Activated CD4-positive, alpha-beta memory T cell treated with anti-CD3 and anti-CD28 coated beads, Interleukin-2, amount 10 ng/mL, durations not matched to agents 7 days and 5 days (primary cell): ENCODE measurements at places on chromosomes 6 and 20.

- no peak for DNase-seq
Measured at GRCh38 chr6:1415416-1416063, 26.2 kb downstream of the FOXF2 start.

DNA sequence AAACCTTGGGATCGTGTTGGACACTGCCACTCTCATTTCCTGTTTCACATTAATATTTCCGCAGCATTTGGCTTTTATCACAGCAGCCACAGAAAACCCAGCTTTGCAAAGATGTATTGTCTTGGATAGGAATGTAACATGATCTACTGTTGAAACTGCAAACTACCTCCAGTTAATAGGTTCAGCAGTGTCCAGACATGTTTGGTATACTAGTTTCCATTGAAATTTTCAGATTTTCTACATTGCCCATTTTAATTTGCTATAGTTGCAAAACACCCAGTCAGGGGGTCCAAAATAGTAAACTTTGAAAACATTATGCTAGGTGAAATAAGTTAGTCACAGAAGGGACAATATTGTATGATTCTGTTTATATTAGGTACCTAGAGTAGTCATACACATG, 3.3 kb downstream of the ANKRD6 start:
- no peak for DNase-seq

DNA sequence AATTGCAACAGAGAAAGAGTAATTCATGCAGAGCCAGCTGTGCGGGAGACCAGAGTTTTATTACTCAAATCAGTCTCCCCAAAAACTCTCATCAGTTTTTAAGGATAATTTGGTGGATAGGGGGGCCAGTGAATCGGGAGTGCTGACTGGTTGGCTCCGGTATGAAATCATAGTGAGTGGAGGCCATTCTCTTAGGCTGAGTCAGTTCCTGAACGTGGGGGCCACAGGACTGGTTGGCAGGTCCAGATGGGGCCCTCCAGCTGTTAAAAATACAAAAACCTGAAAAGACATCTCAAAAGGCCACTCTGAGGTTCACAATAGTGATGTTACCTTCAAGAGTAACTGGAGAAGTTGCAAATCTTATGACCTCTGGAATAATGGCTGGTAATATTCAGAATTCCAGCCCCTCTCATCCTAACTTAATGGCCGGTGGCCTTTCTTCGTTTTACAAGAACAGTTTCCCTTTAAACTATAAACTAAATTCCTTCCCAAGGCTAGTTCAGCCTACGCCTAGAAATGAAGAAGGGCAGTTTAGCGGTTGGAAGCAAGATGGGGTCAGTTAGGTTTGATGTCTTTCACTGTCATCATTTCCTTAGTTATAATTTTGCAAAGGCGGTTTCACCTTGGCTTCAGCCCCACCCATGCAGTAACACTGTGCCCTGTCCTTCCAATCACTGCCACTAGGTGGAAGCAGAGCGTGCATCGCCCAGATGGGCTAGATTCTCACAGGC, 6.8 kb upstream of the MICA start:
- DNase-seq: peak; percentile 89

DNA sequence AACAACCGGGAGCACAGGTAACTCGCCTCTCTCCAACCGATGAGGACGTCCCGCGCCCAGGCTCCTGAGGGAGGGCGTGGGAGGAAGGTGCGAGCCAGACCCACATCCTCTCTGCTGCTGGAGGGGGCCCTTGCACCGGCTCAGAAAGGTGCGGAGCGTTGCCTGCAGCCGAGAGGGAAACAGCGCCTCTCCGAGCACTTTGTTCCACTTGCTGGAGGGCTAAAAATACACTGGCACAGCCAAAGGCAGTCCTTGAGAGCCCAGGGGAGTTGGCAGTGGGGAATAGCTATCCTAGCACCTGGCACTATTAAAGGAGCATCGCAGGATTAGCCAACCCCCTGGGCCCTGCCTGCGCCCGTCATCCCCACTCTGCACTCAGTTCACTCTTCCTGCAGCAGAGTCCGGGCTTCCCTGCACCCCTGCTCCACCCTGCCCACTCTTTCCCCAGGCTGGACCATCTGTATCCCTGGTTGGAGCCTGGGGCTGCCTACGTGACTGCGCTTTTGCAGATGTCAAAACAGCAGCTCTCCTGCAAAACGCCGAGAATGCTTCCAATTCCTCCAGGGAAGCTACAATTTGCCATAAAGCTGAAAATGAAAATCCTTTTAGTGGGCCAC, 108.9 kb downstream of the SNX5 start:
- DNase-seq: peak; percentile 62

DNA sequence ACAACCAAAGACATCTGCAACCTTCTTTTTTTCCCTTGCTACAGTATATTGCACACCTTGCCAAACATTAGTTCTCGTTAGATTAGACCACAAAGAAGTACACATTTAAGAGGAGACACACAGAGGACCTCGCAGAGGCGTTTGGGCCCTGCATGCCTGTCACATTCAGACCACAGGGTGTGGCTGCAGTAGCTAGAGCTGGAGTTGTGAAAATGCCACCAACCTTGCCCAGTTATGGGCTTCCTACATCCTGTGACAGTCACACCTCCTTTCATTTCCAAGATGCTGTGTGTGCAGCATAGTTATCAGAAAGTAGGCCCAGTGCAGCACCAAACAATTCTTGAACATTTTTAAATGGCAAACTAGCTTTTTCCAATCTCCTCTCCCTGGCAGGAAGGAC, 2.4 kb downstream of the SYNE1 start:
- peak; percentile 54 for DNase-seq

- no peak for DNase-seq
Measured at GRCh38 chr20:61394088-61394799, 142.2 kb downstream of the CDH4 start.

GRCh38 chr6:37251211-37251780, 6.3 kb upstream of the TBC1D22B start:
- no peak for DNase-seq

DNA sequence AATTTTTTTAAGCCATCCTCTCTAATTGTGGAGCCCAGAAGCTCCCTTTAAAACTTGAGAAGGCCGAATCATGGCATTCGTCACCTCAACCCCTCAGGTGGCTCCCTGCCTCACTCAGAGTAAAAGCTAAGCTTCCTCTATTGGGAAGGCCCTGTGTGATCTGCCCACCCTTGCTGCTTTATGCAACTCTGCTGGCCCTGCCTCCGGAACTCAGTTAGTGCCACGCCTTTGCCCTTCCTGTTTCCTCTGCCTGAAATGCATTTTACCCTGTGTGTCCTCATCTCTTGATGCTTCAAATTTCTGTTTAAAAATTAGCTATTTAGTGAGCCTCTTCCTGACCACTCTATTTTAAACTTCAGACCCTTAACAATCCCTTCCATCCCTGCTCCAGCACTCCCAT, 5.7 kb downstream of the PACRG start:
- DNase-seq: no peak

DNA sequence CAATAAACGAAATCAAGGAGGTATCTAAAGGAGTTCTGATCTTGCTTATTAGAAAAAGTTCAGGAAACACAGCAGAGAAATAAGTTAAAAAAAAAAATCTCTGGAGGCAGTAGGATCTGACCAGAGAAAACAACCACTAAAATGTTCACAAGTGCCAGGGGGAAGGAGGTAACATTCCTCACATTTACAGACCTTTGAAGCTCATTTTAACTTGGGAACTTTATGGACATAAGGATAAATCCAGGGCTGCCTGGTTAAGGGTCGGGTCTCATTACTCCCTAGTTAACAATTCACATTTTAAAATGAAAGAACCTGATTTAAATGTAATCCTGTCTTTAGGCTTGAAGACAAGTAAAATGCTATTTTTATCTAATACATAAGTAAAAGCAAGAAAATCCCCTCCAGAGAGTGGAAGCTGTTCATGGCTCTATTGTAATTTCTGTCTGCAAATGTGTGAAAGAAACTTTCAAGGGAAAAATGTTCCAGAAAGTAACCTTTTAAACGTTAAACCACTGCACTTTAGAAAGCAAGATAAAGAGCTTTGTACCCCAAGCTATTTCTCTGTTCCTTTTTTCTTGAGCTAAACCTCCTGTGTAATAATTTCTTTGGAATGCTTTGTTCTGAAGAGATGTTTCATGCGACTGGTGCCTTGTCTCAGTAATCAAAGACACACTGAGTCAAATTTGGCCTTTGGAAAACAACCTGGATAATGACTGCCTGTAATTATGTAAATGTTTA, 38.2 kb downstream of the MYLIP start:
- DNase-seq: no peak
